ENCODE measurements at places on chromosomes 7 and 10.

DNA sequence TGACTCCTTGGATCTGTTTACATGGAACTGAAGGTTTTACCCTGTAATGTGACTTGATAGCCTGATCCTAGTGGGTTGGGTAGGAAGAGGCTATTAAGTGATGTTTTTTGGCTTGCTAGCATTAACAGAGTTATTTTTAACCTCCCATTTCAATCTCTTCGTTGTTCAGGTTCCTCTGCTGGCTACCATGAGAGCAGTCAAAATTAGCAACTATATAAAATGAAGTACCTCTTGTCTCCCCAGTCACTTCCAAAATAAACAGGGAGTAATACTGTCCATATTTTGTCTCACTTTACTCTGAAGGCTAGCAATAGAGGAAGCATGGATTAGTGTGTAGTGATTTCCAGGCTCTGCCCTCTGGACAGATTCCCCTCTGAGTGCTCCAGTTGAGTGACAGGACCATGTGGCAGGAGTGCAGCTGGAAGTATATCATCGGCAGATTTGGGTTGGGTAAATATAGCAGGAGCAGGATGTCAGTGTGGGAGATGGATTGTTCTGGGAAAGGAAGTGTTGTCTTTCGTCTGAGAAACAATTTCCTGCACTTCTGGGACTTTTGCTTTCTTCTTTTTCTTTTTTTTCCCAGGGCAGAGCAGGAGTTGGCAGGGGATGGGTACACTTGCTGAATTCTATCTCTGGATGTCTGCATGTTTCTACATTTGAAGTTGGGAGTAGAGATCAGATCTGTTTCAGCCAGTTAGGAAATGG, 35.2 kb downstream of the GBF1 start:
- no peak for DNase-seq
- H3K27me3 ChIP-seq = no peaks in the 10 kb centered on the region
- no peak overlapping the region for H3K4me3 ChIP-seq
- peaks cover 47% of the 10 kb centered on the region for H3K4me1 ChIP-seq

DNA sequence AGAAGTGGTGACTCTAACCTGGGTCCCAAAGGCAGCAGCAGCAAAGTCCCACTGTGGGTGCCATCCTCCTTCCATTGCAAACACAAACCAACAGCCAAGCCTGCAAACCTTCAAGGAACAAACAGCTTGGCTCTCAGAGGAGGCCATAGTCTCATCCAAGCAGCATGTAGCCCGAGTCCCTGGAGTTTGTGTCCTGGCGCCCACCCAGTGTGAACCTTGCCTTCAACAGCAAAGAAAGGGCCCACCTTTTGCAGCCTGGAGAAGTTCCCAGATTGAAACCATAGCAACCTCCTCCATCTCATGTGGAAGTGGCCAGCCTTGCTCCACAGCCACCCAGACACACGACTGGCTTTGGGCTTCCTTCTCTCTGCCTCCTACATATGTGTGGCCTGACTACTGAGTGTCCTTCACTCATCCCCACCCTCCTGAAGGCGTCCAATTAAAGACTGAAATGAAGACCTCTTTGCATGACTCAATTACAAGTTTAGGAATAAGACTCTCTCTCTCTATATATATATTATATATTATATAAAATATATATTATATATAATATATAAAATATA, 106.1 kb downstream of the C10orf90 start:
- peaks cover 5% of the 10 kb centered on the region for H3K27me3 ChIP-seq
- H3K4me1 ChIP-seq = no peaks in the 10 kb centered on the region
- H3K4me3 ChIP-seq = no peak overlapping the region
- H3K27ac ChIP-seq = no peak overlapping the region
- DNase-seq = no peak
- no peaks in the 10 kb centered on the region for H3K36me3 ChIP-seq

DNA sequence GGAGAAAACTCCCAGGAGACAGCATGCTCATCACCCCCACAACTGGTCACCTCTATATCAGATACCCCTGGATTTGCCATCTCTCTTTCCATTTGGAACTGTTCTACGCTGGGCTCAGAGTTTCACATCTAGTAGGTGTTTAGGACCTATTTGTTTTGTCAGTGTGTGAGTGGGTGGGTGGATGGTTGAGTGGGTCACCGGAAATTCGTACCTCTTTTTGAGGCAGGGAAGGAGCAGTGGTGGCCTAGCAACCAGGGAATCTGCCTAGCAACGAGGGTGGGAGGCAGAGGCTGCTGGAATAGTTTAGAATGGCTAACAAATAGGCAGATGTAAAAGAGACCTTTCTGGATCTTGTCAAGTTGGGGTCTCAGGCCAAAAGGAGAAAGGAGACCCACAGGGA, 23.2 kb upstream of the SLF2 start:
- H3K4me3 ChIP-seq = no peak overlapping the region
- H3K36me3 ChIP-seq = no peaks in the 10 kb centered on the region
- H3K27me3 ChIP-seq = peaks cover 23% of the 10 kb centered on the region
- no peak for DNase-seq

GRCh38 chr10:112221545-112221944, 38.0 kb upstream of the GPAM start:
- H3K27me3 ChIP-seq = peaks cover 37% of the 10 kb centered on the region
- H3K4me3 ChIP-seq = no peak overlapping the region
- DNase-seq = no peak

DNA sequence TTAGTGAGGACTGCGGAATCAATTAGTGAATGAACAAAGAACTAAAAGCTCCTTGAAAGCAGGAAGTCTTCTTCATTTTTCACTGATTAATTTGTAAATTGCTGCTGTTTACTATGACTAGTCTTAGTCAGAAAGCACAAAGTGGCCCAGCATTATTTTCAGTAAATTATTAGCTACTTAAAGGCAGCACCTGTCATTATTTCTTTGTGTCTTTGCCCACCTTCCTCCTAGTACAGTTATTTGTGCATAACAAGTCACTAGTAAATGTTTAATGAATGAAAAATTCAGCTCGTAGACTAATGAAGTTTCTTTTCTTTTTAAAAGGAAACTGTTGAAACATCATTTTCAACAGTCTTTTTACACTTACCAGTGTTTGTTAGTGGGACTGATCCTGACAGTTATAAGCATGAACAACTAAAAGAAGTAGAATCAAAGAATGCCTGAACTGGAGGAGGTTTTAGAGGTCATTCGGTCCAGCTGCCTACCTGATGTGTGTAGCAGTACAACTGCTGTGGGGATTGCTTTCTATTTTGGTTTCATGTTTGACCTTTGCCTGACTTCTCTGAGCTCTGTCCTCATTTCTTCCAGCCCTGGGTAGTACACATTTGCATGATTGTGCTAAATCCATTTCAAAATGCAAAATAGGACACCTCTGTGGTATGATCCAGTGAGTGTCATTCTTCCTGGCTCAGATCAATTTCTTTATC, 140.0 kb upstream of the PHYHIPL start:
- H3K4me1 ChIP-seq = no peaks in the 10 kb centered on the region
- H3K27ac ChIP-seq = no peak overlapping the region
- no peak overlapping the region for H3K4me3 ChIP-seq
- no peaks in the 10 kb centered on the region for H3K36me3 ChIP-seq

Measured in natural killer cell treated with Interleukin-12 subunit alpha and Interleukin-12 subunit beta and Interleukin-15 and Interleukin-18, amount 100 ng/mL, for 72 hours (primary cell).